ENCODE measurements at places on chromosomes 7 and 10.

GRCh38 chr7:50331564-50332208, 27.2 kb downstream of the IKZF1 start:
- DNase-seq, result no peak

GRCh38 chr10:11225935-11226334, 208.3 kb downstream of the CELF2 start:
- DNase-seq, result no peak

DNA sequence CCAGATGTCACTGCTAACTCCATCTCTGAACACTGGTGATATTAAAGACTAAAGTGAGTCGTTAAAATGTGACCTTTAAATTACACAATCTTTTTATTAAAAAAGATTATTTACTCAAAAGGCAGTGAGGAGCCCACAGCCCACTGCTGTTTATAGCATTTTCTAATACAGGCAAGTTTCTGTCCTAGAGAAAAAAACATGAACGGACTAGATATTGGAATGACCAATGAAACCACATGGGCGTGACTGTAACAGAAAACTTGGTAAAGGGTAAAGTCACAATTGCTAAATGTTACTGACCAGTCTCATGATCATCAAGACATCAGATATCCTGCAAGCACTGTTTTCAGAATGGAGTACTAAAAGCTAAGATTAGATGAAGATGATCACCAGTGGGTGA, 78.7 kb downstream of the FEZF1 start:
- no peak for DNase-seq

GRCh38 chr10:63751836-63752235, 230.6 kb downstream of the REEP3 start:
- no peak for DNase-seq

DNA sequence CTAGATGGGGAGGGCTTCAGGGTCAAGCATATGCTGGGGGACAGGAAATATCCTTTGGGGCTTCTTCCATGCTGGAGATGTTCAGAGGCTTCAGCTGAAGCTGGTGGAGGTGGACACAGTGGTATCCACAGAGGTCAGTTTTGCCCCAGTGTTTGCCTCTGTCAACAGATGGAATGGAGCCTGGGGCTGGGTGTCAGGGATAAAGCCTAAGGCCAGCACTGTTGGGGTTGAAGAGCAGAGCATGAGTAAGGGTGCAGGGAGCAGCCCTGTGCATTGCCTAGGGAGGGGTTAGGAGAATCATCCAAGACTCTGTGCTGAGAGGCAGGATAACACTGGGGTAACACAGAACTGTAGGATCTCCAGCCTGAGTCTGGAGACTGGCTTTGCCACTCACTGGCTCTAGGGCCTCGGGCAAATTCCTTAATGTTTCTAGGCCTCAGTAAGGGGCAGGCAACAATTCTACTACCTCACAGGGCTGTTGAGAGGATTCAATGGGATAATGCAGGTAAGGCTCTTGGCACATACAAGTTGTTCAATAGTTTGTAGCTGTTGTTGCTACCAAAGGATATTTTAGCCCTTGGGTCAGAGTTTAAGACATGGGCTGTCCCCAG, 21.8 kb upstream of the MYL7 start:
- DNase-seq, result no peak

GRCh38 chr10:72561745-72562166, 64.1 kb downstream of the MICU1 start:
- DNase-seq, result no peak

- DNase-seq, result no peak
Observed at GRCh38 chr7:135349746-135350145, 116.1 kb downstream of the STRA8 start.

- no peak for DNase-seq
Observed at GRCh38 chr10:86197166-86197790, 169.3 kb downstream of the GRID1 start.

DNA sequence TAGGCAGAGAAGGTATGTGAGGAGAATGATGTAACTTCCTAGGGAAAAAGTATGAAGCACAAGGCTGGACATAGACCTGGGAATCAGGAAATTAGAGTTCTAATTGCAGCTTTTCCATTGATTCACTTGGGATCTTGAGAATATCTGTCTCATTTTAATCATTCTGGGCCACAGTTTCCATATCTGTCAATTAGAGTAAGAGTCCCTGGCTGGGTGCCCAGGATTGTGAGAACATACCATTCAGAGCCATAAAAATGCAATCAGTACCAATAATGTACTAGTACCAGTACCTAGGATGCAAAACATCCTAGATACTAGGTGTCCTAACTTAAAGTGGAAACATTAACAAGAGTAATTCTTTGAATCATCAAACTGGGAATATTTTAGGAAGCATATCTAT, 29.6 kb downstream of the CAV1 start:
- DNase-seq, result no peak

DNA sequence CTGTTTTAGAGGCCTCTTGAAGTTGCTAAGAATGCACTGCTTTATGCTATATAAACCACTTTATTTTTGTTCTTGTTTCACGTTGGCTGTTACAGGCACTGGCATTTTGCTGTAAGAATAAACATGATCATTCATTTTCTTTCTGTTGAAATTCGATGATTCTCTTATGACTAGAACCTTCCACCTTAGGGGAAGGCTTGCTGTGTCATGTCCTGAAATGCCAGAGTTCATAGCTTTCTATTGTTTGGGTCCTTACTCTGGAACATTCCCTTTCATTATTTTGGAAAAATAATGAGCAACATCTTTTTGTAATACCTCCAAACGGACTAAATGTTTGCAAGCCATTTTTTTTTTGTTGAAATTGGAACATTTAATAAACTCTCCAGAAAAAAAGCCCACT, 495.1 kb upstream of the POT1 start:
- DNase-seq, result no peak

GRCh38 chr7:121541457-121541856, 145.3 kb upstream of the FAM3C start:
- no peak for DNase-seq

DNA sequence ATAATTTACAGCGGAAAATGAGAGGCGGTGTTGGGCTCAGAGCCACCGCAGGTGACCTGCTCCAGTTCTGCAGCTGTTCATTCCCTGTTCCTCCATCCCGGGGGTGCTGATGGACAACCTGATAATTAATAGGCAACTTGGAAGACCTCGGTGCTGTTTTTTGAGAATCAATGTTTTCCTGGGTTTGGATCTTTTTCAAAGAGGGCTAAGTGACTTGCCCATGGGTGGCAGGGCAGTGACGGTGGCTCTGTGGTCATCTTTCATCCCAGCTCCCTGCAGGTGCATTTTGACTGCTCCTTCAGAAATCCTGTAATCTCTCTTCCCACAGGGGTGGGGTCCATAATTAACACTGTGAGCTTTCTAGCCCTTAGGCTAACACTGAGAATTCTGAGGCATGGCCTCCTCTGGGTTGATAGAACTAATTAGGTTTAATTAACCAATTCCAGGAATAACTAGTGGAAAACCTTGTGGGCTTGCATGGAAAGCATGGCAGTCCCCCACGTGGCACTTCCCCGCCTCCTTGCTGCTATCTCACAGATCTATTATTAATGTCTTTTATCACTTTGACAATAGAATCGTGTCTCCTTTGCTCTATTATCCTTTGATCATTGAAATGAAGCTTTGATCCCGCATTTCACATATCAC, 217.9 kb downstream of the GLRX3 start:
- no peak for DNase-seq
